Left cardiac atrium (tissue), 4 donors: ENCODE measurements at places on chromosomes 6 and 20. TPM values are rescaled to one million over a fixed set of nuclear protein-coding genes. Genes with fewer than 3 reads are reported as not detected.
A peak's percentile ranks its signal among the peaks of the same experiment; 100 is the strongest.

DNA sequence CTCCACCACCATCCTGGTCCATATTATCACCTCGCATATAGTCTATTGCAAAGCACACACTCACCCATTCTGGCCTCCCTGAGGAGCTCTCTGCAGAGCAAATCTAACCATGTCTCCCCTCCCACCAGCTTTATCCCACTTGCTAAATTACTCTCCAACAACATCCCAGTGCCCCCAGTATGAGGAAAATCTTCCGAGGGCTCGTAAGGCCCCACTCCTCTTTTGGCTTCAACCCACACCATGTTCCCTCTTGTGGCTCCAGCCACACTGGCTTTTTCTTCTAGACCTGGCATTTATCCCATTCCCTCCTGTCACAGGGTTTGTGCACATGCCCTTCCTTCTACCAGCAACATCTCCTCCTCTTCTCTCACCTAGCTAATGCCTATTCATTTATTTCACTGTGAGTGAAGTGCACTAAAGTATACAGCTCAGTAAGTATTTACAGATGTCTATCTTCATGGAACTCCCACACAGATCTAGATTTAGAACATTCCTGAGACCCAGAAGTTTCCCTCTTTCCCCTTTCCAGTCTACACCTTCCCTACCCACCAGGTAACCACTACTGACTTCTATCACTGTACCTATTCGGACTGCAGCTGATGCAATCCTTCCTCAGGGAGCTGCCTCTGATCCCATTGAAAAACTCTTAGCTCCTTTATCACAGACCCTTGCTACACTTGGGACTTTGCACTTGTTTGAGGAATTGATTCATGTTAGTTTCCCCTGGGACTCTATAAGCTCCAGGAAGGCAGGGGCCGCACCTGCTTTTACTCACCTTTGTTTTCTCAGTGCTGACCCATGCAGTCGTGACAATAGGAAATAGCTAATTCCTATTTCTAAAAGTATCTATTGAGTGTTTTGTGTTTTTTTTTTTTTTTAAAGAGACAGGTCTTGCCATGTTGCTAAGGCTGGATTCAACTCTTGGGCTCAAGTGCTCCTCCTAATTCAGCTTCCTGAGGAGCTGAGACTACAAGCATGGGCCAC, 15.5 kb downstream of the MRPL14 start:
- no peak for DNase-seq

- DNase-seq, result no peak
These were observed 194.4 kb downstream of the FOXA2 start for GRCh38 chr20:22389836-22390542.

DNA sequence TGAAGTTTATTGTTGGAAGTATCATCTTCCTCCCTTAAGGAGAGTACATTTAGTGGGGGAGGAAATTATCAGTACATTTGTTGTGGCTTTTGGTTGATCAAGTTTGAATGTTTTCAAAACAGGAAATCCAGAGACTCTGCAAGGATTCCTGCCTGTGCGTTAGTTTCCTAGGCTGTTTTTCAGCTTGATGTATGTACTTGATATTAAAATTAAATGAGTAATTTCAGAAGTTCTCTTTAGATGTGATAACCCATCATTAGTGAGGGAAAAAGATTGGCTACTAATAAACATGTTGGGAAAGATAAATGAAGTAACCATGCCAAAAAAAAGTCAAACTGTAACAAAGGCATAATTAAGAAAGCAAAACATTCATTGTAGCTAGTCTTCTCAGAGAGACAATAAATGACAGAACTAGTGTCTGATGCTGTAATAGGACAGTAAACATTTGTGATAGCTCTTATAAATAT, 88.0 kb upstream of the TULP1 start:
- no peak for DNase-seq

- DNase-seq, result no peak
These were observed 187.6 kb downstream of the SOX4 start for GRCh38 chr6:21781128-21781527.

- DNase-seq, result no peak
These were observed 24.1 kb downstream of the DEK start for GRCh38 chr6:18240230-18240629.

DNA sequence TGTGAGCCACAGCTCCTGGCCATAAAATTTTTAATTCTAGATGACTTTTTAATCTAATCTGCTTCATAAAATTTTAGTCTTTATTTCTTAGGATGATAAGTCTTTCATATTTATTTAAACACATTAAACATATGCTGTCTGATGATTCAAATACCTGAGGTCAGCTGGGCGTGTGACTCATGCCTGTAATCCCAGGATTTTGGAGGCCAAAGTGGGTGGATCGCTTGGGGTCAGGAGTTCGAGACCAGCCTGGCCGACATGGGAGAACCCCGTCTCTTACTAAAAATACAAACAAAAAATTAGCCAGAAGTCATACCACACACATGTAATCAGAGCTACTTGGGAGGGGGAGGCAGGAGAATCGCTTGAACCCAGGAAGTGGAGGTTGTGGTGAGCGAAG, 53.1 kb downstream of the RBM24 start:
- no peak for DNase-seq

DNA sequence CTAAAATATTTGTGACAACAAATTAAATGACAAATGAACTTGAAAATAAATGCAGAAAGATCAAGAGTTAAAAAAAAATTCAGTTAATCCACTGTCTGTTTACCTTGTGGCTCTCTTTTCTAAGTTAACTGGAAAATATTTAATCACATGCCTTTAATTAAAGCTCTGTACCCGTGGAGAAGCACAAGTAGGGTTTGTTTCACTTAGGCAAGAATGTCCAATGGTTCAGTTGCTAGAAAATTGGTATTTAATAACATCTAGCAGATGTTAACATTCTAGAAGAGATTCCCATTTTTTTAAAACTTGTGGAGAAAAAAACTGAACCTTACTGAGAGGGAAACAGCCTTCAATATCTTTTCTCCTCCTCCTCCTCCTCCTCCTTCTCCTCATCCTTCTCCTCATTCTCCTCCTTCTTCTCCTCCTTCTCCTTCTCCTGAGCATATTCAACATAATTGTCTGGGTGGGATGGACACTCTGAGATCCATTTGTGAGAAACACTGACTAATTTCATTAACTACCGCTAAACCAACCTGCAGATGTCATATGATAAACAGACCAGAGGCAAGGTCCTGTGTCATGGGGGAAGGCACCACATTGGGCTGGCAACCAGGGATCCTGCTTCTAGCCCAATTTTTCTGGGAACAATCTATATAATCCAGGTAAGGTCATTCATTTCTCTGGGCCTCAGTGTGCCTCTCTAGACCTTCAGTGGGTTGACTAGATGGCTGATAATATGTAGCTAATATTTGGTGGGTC, 44.1 kb upstream of the AKIRIN2 start:
- no peak for DNase-seq

- no peak for DNase-seq
These were observed 46.9 kb upstream of the QKI start for GRCh38 chr6:163367497-163368183.

- no peak for DNase-seq
These were observed 9.2 kb downstream of the CYB5R4 start for GRCh38 chr6:83868639-83869038.

GRCh38 chr6:19712012-19712688, 125.0 kb upstream of the ID4 start:
- DNase-seq, result no peak

- no peak for DNase-seq
These were observed 76.0 kb downstream of the JPH2 start for GRCh38 chr20:44110816-44111568.

DNA sequence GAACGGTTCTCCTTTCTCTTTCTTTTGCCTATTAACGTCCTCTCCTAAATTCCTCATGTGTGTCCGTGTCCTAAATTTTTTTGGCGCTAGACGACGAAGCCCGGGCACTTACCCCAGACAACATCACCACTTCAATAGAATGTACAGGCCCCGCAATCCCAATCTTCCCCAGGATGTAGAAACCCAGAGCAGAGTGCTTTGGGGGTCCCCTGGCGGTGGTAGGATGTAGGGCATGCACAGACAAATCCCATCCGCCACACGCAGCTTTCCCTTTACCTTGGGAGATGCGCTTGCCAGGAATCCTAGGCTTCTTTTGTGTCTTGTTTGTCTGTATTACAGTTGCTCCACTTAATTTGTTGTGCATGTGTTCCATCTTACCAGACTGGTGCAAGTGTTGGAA, 417.3 kb upstream of the ARID1B start:
- DNase-seq, result no peak

GRCh38 chr6:3325210-3325609, 66.5 kb downstream of the PSMG4 start:
- peak; percentile 46 for DNase-seq

GRCh38 chr6:148271711-148272439, 70.8 kb upstream of the SASH1 start:
- DNase-seq, result no peak

- no peak for DNase-seq
These were observed 4.7 kb upstream of the ADGRG6 start for GRCh38 chr6:142296975-142297604.

GRCh38 chr6:14717307-14717706, 528.6 kb upstream of the JARID2 start:
- no peak for DNase-seq

GRCh38 chr6:118468682-118469465, 79.2 kb upstream of the PLN start:
- no peak for DNase-seq

DNA sequence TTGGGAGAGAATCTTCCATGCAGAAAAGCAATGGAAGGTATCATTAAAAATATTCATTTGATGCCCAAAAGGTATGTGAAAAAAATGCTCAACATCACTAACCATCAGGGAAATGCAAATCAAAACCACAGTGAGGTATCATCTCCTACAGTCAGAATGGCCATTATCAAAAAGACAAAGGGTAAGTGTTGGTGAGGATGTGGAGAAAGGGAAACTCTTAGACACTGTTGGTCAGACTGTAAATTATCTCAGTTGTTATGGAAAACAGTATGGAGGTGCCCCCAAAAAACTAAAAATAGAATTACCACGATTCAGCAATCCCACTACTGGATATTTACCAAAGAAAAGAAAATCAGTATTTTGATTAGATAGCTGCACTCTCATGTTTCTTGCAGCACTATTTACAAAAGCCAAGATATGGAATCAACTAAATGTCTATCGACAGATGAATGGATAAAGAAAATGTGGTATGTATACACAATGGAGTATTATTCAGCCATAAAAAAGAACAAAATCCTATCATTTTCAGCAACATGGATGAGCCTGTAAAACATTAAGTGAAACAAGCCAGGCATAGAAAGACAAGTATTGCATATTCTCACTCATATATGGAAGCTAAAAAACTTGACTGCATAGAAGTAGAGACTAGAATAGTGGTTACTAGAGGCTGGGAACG, 84.0 kb downstream of the DTNBP1 start:
- no peak for DNase-seq

DNA sequence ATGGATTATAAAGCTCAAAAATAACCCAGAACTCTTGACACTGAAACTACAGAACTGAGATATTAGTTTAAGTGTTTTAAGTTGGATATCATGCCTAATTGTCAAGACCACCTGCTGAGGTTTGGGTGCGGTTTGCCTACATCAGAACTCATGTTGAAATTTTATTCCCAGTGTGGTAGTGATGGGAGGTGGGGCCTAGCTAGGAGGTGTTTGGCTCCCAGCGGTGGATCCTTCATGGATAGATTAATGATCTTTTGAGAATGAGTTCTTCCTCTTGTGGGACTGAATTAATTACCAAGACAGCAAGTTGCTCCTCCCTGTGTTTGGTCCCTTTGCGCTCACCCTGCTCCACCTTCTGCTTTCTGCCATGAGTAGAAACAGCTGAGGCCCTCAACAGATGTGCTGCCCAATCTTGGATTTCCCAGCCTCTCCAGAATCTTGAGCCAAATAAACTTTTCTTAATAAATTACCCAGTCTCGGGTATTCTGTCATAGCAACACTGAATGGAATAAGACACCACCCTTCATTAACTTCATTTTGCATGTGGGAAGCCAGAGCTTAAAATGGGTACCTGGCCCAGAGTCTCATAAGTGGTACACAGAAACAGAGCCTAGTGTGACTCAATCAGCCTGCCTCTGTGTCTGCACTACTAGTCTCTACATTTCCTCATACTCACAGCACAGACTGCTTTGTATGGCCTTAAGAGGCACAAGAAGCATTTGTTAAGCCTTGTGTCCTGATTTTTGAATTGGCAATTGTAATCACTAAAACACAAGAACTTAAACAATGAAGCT, 158.4 kb downstream of the IBTK start:
- no peak for DNase-seq

DNA sequence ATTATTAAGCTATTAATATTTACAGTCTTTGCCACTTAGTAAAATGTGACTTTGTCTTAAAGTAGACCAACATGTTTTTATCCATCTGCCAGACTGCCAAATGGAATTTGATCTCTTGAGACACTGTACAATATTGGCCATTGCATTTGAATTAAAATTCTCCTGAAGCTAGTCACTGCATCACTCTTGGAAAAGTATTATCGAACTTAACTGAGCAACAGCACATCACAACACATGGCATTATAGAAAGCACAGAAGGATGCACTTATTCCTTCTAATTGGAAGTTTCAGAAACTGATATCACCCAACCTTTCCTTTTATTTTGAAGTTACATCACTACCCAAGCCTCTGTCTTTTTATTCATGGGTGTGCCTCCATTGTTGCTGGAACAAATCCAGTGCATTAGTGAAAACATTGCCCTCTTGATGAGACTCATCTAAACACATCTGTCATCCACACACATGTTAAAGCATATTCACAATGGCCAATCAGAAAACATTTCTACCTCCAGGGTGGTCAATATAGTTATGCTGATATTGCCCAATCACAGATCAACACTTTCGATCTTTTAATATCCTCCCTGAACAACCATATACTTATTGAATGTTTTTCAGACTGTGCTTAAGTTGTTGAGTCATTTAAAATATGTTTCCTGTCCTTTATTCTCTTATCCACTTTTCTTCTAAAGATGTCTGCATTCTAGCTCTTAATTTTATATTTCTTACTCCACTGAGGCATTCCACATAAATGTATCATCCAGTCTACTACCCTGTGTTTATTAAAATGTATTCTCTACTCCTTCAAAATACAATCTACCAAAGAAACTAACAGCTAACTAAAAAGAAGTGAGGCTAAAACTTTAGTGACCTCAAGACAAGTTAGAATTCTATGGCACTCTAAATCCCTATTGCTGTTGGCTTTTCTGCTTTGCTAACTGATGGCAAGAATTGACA, 535.0 kb downstream of the RFPL4B start:
- DNase-seq, result no peak

GRCh38 chr6:32933661-32934085, 7.2 kb downstream of the HLA-DMB start:
- DNase-seq, result peak; percentile 85

Gene KCNK16
- not detected for total RNA-seq

Gene DACT2
- total RNA-seq, result 2.4 TPM

Gene RGS17
- total RNA-seq, result 0.18 TPM

Gene ULBP1
- total RNA-seq, result 0.08 TPM

Gene CDKAL1
- total RNA-seq, result 10.8 TPM

Gene HSPA1L
- total RNA-seq, result 1.1 TPM

Gene SLC29A1
- 130 TPM for total RNA-seq

Gene CBFA2T2
- total RNA-seq, result 10.7 TPM

Gene SOX18
- 39.4 TPM for total RNA-seq

Gene CPNE5
- total RNA-seq, result 63.5 TPM

Gene MTFR2
- 1.0 TPM for total RNA-seq
